ENCODE measurements at places on chromosomes 11 and 22.
A peak's percentile ranks its signal among the peaks of the same experiment; 100 is the strongest.

DNA sequence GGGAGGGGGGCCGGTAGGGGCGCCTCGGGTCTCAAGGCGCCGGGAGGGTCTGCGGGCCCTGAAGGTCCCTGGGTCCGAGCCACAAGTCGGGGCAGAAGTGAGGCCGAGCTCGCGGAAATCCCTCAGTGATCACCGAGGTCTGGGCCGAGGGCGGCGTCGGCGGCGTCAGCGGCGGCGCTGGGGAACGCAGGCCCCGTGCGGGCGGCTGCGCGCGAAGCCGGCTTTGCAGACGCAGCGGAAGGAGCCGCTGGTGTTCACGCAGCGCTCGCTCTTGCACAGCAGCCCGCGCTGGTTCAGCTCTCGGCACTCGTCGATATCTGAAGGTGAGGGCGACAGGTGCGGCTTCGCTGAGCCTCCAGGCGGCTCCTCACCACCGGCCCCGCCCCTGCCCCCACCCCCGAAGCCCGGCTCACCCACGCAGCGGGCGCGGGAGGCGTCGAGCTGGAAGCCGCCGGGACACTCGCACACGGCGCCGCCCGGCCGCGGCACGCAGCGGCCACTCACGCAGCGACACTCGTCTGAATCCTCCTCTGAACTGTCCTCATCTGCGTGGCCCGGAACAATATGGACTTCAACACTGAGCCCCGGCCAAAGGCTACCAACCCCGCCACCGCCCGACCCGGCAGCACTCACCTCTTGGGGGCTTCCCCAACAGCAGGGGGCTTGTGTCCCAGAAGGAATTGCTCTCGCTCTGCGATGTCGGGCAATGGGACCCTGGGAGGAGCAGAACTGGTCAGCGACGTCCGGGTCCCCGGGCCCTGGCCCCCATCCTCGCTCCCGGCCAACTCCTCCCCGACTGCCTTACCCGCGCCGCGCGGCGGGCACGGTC lies 14.2 kb downstream of the SCYL1 start:
- DNase-seq = no peak

DNA sequence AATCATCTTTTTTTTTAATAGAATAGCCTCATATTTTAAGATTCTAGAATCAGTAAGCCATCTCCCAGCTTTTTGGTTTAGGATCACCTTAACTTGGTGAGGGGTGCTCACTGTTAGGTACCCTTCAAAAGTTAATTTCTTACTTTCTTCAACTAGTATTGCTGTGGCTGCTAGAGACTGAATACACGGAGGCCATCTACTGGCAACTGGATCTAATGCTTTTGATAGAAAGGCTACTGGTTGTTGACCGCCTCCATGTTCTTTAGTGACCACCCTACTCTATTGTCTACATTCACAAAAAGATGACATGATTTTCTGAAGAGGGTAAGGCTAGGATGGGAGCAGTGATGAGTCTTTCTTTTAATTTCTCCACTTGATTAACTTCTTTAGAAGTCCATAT lies 16.7 kb upstream of the ALDH3B2 start:
- no peak for DNase-seq

DNA sequence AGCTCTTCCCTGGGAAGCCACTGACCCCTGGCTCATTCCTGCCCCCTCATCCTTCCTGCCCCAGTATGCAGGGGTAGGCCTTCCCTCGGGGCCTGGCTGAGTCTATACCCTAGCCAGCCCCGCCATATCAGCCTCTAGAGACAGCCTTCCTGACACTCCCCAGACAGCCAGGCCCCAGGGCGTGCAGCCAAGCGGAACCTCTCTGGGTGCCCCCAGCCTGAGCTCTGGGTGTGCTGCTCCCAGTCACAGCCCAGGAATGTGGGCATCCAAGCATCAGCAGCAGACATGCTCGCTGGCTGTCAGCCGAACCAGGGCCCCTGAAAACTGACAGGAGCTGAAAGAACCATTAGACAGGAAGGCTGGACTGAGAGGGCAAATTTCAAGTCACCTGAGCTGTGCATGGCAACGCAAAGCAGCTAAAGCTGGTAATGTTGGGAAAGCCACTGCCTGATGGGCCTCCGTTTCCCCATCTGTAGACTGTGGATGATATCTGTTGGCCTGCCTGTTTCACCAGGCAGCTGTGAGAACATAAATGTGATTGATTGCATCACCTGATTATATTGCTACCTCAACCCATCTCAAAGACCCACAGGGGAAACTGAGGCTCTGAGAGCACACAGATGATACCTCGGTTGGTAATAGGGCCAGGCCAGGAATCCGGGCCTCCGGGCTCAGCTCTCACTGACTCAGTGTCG lies 93.2 kb downstream of the LRRC32 start:
- no peak for DNase-seq

GRCh38 chr11:131518305-131518838 lies 148.0 kb downstream of the NTM start:
- no peak for DNase-seq

- DNase-seq = no peak
Measured at GRCh38 chr22:49586244-49586748, 241.4 kb downstream of the BRD1 start.

GRCh38 chr22:37892566-37893335 lies 13.3 kb upstream of the MICALL1 start:
- DNase-seq = no peak

GRCh38 chr11:19511413-19512183 lies 201.0 kb upstream of the NAV2 start:
- DNase-seq = peak; percentile 60

- DNase-seq = peak; percentile 93
Measured at GRCh38 chr11:45859661-45860140, 12.4 kb downstream of the CRY2 start.

GRCh38 chr22:25656724-25657123 lies 85.3 kb upstream of the MYO18B start:
- DNase-seq = no peak

DNA sequence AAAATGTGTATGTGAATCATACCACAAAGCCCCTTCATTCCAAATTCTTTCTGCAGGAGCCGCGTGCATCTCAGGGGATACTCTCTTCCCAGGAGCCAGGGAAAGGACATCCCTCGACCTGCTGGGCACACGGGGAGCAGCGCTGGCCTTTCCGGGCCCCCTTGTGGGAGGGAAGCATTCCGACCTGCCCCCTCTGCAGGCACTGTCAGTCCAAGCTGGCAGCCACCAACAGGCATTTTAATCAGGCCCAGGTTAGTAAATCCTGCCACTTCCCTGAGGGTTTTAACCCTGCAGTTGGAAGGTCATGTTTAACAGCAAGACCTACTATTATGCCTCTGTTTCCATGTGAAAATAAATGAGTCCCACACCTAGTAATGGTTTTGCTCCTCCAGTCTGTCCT lies 391.5 kb downstream of the SHANK2 start:
- peak; percentile 27 for DNase-seq

GRCh38 chr11:34206407-34207300 lies 101.2 kb downstream of the NAT10 start:
- DNase-seq = no peak

DNA sequence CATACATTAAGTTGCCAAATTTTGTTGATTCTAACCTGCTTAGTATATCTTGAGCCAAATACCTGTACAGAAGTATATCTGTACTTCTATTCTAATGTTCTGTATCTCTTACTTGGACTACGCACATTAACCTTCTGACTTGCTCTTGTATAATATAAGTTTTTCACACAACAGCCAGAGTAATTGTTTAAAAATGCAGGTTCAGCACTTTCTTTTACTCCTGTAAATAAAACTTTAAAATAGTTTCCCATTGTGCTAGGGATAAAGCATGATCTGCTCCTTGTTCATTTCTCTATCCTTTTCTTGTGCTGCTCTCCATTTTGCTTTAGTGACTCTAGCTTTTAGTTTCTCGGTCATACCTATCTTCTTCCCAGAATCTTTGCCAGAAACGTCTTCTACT lies 48.3 kb downstream of the DYNC2H1 start:
- no peak for DNase-seq

- DNase-seq = no peak
Measured at GRCh38 chr11:83205608-83206185, 12.2 kb downstream of the ANKRD42 start.

DNA sequence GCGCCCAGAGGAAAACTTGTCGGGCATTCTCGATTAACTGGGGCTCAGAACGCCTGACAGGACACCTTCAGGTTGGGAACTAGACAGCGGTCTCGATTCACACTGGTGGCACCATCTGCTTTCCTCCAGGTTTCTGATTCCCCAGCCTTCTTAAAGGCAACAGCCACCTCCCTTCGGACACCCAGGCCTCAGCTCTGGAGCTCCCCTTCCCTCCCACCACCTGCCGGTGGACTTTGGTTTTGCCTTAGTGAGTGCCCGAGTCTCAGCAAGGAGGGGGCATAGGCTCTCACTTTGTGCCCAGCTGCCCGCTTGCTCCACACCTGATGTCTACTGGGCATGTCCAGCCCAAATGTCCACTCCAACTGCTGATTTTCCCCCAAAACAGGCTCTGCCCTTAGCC lies 110.4 kb upstream of the PARVA start:
- DNase-seq = no peak

DNA sequence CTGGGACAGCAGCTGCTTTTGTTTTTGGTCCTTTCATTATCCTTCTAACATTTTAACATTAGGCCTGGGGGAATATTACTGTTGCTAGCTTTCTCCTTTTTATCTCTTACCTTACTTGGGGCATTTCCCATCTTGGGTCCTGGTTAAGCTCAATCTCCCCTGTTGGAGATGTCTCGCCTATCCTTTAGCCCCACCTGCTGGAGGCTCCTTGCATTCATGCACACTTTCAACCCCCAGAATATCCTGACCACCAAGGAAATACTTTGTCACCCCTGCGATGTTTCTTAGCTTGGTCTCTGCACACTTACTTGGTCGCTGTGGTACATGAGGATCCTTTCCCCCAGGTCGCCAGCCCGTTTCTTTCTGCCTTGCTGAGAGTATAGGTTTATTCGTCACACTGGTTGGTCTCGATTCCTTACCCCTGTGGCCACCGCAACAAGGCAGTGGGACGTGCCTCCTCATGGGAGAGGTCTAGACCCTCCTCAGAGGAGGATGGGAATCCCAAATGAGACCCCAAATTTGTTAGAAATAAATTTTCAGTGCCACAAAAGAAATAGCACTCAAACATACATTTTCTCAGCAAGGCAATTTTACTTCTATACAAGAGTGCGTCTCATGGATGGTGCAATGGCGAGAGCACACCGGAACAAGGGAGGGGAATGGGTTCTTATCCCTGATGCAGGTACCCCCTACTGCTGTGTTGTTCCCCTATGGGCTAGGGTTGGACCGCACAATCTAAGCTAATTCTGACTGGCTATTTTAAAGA lies 5.4 kb upstream of the TXN2 start:
- DNase-seq = peak; percentile 15

DNA sequence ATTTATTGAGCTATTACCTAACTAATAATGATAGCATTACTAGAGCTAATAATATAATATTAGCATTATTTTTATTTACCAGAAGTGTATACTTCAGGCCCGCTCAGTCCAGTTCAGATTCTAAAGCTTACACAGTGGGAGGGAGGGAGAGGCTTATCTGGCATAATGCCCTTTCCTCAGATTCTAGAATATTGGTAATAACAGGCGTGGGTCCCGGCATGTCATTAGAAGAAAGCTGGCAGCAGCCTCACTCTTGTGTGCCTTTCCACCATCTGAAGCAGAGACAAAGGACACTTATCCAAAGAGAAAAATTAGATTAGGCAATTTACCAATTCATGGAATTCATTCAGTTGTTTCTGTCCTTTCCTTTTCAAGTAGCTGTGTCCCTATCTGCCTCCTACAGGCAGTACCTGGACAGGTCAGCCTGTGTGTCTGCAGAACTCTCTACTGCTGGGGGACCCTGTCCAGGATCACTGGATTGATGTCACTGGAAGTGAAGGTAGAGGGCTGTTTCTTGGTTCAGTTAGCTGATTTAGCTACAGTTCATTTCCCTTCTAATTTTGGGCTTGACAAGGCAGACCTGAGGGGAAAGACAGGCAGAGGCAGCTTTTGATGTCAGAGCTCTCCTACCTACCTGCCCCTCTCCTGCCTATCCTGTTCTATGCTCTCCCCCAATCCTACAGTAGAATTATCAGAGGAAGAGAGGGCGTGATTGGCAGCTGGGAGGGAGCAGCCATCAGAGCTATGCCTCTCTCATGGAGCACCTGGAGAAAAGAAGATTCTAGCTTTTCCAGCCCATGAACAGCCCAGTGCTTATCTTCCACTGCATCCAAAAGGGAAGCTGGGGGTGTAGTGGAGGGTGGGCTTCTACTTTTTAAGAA lies 20.3 kb upstream of the CCDC90B start:
- no peak for DNase-seq

DNA sequence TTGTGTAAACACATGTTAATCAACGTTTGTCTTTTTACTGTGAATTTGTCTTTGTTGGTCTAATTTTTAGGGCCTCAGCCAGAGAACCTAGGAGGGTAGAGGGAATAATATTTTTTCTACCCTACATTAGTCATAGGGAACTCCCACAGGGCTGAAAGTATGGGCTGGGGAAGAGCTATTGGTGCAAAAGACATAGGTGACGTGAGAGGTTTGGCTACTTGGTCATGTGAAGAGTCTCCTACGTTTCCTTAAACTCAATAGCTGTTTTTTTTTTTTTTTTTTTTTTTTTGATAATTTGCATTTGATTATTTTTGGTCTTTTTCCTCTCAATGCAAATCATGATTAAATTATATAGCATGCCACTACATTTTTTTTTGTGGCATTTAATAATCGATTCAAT lies 15.9 kb upstream of the MMP7 start:
- no peak for DNase-seq

GRCh38 chr11:116697011-116697410 lies 75.8 kb downstream of the BUD13 start:
- no peak for DNase-seq

DNA sequence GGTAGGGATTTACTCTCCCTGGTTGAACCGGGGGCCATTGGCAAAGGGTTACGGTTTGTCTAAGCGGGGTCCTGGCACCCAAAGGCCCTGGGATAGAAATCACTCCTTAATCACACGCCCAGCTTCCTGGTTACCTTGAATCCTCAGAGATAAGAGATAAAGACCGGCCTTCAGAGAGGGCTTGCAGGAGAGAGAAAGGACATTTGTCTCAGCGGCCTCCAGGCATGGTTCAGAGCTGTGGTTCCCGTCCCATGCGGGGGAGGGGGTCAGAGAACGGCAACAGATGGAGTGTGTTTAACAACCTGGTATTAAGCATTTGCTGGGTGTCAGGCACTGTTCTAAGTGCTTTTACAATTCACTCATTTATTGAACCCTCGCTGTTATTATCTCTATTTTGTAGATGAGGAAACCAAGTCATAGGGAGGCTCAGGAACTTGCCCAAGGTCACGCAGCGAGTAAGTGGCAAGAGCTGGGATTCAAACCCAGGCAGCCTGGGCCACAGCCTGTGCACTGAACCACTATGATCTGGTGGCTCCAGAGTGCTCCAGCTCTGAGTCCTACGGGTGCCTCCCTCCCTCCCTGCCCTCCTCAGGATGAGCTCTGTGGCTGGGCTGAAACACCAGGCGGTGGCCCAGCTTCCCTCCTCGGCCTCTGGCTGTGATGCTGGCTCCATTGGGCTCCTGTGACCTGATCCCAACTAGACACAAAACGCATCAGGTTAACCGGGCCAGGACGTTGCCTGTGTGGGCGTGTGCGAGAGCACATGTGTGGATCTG lies 18.6 kb downstream of the LRRC10B start:
- DNase-seq = no peak

GRCh38 chr22:19865141-19865829 lies 10.6 kb upstream of the GNB1L start:
- DNase-seq = no peak
